ENCODE measurements at places on chromosomes 16 and 17.

DNA sequence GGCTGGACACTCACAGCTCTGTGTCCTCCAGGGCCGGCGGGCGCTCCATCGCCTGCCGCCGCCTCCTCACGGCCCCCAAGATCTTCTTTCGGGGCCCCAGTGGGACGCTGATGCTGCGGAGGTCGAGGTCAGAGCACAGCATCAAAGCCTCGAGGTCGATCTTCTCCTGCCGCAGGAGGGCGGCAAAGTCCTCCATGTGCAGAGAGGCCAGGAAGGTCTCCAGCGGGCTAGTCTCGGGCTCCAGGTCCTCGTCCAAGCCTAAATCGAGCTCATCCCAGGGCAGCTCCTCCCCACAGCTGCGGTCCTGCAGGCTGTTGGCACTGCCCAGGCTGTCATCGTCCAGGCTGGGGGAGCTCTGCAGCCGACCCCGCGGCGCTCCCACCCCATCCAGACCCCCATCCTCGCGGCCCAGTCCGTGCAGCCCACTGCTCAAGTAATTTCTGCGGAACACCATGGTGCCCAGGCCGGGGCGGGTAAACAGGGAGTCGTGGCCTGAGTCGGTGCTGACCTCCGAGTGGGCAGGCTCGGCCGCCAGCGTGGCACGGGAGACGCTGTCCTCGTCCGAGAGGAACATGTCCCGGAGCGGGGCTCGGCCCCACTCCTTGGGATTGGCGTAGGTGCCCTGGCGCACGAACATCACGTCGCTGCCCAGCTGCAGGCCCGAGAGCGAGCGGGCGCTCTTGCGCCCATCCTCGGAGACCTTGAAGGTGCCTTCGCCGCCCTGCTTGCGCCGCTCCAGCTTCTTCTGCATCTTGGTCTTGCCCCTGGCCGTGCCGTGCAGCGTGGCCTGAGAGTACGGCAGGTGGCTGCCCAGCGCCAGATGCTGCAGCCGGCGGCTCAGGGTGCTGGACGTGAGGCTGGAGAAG is 3.4 kb downstream of the USH1G start:
- DNase-seq = no peak

DNA sequence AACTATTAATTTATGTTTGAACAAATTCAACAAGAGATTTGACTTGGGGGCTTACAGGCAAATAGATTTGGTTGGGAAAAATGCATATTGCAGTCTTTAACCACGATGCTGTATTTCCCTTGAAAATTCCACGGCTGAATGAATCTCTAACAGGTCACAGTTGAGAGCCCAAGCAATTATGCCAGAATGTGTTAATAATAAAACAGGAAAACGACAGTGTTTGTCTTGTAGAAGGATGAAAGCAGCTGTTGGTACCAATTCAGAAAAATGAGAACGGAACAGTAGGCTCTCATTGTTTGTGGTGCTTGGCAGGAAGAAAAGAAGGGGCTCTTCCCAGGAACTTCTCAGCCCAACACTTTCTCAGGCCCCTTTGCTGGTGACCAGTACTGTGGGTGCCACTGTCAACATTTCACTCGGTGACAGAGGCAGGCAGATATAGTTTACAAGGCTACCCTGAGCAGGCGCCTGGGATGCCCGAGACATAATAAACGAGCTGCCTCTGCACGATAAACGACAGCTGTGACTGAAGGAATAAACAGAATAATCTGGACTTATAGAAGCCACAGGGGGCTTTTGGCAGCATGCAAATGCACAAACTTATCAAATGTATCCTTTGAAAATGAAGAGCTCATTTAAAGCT is 387.1 kb downstream of the HS3ST4 start:
- no peak for DNase-seq

GRCh38 chr17:30454635-30455034 is 22.6 kb upstream of the GOSR1 start:
- DNase-seq = no peak

GRCh38 chr16:11149011-11149616 is 106.9 kb downstream of the SOCS1 start:
- DNase-seq = no peak

DNA sequence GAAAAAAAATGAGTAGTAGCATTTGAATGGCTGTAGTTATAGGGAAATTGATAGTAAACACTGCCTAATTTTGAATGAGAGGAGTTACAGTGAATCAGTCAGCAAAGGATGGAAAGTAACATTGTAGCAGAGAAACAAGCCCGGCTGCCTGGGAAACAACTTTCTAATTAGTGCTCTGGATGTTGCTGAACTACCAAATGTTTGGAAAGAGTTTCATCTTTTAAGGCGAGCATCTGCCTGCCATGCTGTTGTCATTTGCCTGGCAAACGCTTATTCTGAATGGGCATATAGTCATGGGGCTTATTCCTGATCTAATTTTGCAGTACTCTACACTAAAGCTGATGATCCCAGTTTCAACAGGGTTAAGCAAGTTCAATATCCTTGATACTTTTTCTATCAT is 138.6 kb downstream of the CDH11 start:
- no peak for DNase-seq

DNA sequence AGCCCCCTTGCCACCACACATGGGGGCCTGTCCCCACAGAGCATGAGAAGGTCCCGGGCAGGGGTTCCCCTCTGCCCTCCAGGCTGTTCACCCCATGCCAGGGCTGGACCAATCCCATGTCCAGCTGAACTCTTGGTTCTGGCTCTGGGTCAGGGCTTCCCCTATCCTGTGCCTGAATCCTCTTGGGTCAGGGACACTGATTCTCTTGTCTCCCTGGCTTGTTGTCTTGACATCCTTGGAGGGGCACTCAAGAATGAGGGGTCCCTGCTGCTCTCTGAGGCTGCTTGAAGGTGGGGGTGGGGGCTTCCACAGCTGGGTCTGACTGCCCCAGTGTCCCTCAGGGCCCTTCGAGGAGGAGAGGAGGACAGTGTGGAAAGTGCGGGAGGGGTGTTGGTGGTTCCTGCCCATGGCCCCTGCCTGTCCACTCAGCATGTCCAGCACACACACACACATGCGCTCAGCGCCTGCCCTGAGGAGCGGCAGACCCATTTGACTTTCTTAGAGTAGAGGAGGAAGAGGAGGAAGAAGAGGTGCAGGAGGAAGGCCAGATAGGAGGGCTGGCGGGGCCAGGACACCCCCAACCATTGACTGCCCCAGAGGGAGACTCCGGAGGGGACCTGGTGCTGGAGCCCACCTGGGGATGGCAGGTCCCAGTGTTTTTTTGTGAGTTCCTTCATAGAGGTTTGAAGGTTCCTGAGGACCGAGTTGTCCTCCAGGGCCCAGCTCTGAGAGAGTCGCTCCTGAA is 47.0 kb downstream of the TNFRSF13B start:
- DNase-seq = no peak

DNA sequence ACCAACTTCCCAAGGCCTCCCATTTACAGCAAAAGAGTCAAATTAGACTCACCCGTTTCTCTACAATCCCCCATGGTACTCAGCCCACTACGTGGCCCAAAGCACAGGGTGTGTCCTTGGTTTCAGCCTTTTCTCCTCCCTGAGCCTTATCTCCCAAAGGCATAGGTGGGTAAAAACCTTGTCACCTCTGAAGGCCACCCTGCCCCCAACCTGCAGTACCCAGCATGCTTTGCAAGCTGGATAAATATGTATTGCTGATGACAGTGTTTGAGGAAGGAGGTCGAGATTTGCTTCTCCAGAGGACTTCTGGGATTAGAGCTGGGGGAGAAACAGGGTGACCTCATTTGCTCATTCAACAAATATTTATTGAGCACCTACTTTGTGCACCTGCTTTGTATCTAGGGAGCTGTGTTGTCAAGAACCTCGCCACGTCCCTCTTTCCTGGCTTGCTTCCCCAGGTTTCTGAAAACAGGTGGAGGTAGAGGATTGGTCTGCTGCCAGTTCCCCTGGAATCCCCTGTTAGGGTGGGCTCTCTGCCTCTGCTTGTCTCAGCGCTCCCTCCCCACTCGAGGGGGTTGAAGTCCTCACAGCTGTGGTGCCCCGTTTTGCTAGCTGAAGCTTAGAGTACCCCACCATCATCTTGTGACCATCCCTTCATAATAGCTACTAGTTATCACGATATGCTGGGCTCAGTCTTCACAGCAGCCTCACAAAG is 3.0 kb downstream of the LASP1 start:
- no peak for DNase-seq

DNA sequence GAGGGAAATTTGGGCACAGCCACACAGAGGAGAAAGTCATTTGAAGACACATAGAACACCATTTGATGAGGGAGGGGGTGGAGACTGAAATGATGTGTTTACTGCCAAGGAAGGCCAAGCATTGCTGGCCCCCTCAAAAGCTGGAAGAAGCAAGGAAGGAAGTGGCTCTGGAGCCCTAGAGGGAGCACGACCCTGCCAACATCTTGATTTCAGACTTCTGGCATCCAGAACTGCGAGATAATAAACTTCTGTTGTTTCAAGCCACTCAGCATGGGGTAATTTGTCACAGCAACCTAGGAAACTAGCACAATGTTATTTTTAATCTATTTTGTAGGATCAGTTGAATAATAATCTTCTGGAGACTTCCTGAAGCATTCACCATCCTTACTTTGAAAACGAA is 314.8 kb upstream of the GOT2 start:
- DNase-seq = no peak

DNA sequence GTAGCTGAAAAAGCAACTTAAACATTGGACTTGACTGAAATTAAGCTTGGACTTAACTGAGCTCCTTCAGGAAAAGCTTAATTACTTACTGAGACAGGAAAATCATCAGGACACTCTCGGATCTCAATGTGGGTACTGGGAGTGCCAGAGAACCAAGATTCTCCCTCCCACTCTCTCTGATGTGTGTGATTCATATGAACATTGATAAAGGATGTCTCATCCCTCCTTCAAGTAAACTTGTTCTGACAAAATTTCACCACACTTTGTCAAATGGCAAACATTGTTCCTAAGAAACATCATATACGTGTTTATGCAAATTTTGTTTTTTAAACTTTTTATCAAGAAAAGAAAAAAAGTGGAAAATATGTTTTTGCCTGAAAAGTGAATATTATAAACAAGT is 4.1 kb upstream of the SLFN5 start:
- DNase-seq = no peak

GRCh38 chr16:52727849-52728248 is 180.9 kb upstream of the TOX3 start:
- no peak for DNase-seq

DNA sequence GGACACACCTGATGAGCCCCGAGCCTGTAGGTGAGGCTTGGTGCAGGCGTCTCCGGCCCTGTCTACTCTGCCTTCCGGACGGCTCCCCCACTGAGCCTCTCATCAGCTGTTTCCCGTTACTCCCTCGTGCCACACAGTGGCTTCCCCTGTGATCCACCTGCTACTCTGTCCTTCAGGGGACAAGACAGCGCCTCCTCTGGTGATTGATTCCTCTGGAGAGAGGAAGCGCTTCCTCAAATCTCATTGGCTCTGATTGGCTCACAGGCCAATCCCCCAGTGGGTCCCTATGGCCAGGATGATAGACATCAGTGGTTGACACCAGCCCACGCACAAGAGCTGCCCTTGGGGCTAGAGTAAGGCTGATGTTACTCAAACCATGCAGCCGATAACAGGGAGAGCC is 24.0 kb downstream of the RNF213 start:
- DNase-seq = no peak

- DNase-seq = no peak
Measured at GRCh38 chr16:20971401-20971800, 70.8 kb downstream of the LYRM1 start.

DNA sequence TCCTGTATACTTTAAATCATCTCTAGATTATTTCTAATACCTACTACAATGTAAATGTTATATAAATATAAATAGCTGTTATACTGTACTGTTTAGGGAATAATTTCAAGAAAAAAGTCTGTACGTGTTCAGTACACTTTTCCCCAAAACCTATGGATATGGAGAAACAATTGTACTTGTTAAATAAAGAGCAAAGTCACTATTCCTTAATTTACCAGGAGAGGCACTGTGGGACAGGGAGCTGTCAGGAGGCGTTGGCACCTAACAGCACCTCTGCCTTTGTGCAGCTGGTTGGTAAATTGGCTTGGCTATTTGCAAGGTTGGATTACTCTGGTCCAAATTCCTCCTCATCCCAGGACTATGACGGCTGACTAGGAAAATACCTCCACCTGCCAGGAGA is 28.0 kb downstream of the CRHR1 start:
- no peak for DNase-seq

DNA sequence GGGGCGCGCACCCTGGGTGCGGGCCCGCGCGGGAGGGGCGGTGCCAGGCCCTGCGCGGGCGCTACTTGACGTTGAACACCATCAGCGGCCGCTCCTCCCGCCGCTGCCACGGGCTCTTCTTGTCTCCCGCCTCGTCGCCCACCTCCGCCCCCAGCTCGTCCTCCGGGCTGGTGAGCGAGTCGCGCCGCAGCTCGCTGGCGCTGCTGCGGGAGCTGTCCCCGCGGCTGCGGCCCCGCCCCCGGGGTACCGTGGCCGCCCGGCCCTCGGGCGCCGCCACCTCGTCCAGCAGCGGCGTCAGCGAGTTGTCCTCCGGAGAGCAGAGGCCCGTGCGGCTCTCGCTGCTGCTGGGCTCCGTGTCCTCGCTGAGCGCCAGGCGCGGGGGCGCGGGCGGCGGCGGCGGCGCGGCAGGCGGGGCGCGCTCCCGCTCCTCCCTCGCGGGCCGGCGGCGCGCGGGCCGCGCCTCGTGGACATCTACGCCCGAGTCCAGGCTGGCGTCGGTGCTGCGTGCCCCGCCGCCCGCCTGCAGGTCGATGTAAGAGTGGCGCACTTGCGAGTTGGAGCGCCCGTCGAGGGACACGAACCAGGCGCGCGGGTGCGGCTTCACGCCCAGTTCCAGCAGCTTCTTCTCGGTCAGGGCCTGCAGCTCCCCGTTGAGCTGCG is 8.7 kb downstream of the GRN start:
- DNase-seq = no peak

DNA sequence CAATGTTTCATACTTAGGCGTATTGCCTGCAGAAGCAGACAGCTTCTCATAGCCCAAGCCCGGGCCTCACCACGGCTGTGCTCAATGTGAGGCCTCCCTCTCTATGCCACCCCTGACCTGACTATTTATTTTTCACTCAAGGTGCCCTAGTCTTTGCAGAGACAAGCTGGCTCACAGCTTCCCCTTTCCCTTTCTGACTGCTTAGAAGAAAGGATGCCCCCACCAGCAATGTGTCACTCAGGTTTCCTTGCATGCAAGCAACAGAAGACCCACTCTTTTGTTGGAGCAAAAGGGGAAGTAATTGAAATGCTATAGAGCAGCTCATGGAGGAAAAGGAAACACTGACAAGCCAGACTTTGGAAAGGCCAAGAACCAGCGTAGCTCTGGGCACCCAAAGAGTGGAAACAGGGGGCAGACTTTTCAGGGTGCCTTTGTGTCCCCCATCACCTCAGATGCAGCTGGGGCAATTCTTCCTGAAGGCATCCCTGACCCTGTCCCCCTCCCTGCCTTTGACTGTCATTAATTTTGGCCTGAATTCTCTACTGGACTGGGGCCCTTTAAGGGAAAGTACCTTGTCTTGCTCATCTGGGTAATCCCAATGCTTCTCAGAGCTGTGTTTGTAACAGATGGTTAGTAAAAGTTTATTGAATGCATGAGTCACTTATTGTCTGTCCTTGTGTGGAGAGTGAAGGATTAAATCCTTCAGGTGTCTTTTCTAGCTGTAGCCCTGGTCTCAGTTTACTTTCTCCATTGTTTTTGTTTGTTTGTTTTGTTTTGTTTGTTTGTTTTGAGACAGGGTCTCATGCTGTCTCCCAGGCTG is 17.8 kb downstream of the RGS9 start:
- DNase-seq = no peak
